ENCODE measurements at places on chromosomes 11 and 22.

DNA sequence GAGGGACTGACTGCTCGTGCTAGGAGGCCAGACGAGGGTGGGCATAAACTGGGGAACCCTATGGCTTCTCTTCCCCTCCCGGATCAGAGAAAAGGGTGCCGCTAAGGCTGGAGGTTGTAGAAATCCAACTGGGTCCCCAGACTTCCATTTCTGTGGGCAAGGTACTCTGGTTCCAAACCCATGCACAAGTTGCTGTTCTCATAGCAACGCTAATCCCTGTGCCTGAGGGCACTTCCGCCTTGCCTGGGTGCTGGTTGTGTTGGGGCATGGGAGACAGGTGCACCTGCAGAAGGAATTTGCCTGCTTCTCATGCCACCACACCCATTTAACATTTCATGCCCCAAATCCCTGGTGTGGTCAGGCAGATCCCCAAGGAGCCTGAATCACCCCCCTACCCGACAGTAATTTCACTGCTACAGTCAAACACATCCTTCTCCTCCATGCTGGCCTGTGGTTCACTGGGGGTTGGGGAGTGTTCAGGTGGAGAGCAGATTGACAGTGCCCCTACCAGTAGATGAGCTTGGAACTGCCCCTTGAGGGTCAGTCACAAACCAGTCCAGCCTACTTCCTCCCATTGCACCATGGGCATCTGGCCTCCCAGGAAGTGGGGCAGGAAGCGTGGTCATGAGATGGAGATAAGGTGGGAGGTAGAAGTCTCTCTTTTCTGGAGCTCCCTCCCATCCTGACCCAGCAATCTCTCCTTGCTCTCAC, 1.2 kb downstream of the C2CD2L start:
- peak; percentile 17 for DNase-seq

DNA sequence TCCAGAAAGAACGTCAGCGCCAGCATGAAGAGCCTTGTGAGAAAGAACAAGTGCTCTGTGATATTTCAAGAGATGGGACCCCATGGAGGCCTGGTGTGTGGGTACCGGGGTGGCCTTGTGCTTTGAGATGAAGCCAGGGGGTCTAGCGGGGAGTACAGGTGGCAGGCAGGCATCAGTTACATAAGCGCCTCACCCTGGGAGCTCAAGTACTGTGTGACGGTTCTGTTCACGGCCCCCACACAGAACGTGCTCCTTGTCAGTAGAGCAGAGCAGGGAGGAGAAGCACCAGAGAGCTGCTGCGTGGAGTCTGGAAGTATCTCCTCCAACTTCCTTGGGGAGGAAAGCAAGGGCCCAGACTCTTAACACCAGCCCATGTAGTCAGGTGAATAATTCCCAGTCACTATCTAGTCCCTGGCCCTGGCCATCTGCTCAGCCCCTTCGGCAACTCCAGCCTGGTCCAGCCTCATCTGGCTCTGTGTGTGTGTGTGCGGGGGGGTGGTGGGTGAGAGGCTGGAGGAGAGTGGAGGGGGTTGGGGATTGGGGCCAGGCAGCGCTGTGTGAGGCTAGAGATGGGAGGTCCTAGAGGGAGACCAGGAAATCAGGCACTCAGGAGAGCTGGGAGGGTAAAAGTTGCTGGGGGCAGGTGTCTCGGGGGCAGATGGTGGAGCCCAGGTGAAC, 32.4 kb downstream of the MCM5 start:
- no peak for DNase-seq

DNA sequence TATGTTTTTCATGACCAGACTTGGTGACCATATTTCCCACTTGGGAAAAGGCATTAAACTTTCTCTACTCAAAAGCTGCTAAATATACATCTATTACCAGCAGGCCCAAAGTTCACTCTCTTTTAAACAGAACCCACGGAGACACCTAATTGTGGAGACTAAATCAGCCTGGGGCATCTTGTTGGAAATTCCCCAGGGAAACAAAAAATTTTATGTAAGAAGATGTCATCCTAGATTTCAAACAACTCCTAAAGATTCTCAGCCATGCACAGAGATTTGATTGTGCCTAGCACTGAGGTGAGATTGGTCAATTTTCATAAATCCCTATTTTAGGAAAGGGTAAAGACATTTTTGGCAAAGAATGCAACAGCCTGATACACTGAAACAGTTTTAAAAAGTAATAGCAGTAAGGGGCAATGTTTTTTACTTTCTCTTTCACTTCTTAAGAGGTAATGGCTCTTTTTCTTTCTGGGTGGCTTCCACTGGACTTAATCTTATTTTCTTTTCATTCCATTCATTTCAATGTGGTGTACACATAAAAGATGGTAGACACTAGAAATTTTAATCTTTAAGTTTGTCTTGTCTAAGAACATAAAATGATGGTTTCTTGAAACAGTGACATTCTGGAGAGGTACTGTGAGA, 9.6 kb downstream of the OR52N2 start:
- no peak for DNase-seq

GRCh38 chr11:75797792-75798191, 17.2 kb upstream of the UVRAG start:
- peak; percentile 62 for DNase-seq

DNA sequence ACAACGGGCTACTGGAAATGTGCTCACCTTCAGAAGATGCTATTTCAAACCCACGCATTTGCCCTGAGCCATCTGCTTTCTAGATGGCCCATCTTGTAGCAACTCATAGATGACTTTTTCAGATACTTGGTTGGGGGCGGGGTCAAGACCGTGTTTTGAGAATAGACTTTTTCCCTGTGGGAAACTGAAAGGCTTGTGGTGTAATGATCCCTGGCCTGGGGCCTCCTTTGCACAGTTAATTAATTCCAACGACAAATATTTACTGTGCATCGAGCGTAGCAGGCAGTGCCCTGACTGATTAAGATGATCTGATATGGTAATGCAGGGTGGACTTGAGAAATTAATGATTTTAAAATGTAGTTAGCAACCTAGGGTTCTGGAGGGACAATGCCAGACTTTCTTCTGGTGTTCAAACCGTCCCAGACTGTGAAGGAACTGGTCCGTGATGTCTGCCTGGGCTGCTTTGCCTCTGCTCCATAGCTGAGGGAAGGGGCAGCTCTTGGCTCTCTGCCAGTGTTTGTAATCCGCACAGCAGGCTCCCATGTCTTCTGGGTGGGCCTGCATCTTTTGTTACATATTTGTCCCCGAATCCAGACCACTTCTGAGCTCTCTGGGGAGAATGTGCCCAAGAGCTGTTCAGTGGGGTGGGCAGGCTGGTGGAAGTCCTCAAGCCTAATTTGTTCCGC, 84.8 kb downstream of the ADAMTS15 start:
- no peak for DNase-seq

DNA sequence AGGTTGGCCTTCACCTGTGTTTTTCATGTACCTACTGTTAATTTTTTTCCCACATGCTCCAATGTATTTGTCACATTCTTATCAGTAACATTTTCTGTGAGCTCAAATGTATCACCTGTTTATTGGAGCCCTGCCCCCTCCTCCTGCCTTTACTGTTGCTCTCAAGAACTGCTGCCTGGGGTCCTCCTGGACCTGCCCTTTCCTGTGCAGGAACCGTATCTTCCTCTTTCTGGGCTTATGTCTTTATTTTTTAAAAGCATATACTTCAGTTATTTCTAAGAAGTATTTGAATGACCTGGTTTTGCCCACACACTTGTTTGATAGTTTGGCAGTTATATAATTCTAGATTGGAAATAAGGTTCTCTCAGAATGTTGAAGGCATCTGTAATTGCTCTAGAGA, 5.9 kb downstream of the FAM118B start:
- no peak for DNase-seq

DNA sequence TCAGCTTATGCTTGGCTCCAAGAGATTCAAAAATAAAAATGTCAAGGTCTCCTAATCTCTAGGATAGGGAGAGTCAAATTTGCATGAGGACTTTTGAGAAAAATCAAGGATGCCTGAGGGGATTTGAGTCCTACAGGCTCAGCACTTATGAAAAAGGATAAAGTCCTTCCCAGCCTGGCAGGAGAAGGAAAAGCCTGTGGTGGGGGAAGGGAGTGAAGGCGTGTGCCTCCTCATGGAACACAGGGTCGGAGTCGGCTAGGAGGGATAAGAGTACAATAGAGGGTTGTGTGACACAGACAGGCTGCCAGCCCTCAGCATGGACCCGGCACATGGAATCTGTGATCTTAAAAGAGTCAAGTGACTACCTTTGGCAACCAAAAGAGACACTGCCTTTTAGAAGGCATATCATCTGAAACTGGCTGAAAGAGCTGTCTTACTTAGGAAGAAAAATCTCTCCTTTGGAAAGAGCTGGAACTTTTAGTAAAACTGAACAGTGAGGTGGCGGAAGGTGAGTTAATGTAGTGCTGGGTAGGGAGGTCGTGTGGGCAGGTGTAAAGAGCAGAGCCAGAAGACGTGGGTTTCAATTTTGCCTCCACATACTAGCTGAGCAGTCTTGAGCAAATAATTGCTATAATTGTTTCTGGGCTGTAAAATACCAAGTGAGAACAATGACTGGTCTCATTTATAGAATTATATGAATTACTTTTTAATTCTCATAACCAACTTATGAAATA, 58.8 kb upstream of the RDX start:
- no peak for DNase-seq

GRCh38 chr22:45726081-45726480, 54.4 kb downstream of the ATXN10 start:
- DNase-seq = no peak

- DNase-seq = no peak
These were observed 289.6 kb upstream of the B3GAT1 start for GRCh38 chr11:134701564-134702165.

GRCh38 chr22:38177926-38178604, 3.6 kb downstream of the PLA2G6 start:
- DNase-seq = peak; percentile 84

DNA sequence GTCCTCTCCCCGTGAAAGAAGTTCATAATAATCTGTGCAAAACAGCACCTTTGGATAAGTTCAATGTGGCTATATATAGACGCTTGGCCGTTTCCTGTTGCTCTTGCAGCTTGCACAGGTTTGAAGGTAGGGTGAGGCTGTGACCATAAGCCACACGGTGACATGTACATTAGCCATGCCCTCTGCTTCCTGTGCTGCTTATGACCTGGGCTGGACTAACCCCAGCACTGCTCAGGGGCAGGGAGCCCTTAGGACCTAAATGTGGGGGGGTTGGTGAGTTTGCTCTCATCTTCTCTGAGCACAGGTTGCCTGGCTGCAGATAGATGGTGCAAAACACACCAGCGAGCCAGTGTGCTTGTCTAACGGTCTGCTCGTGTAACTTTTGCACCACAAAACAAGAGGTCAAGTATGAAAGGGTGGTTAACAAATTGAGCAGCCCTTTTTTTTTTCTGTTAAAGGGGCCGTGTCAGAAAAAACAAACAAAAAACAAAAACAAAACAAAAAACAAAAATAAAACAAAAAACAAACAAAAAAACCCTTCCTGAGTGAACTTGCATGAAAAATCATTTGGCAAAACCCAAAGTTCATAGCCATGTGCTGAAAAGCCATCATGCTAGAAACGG, 37.3 kb downstream of the FLI1 start:
- no peak for DNase-seq

- DNase-seq = no peak
These were observed 29.6 kb upstream of the CCDC134 start for GRCh38 chr22:41770715-41771468.

DNA sequence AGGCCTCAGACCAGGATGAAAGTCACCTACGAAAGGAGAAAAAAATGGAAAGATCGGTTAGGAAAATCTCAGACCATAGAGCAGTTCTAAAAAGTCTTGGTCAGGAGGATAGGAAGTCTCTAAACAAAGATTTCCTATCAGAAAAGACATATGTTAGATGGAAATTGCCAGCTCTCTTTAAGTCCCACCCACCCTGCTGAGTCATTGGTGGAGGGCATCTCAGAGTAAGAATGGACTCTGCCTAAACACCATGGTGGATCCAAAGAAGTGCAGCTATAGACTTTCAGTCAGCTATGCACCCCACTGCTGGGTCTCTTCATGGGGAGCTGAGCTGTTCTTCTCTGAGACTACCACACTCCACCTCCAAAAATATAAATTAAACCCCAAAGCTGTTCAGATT, 3.7 kb downstream of the OR8B2 start:
- no peak for DNase-seq

GRCh38 chr11:47106798-47107411, 69.8 kb downstream of the ARFGAP2 start:
- no peak for DNase-seq

- no peak for DNase-seq
These were observed 35.1 kb downstream of the NRXN2 start for GRCh38 chr11:64687643-64688533.

GRCh38 chr11:119935349-119935925, 202.5 kb downstream of the TRIM29 start:
- DNase-seq = no peak

- DNase-seq = no peak
These were observed 2.5 kb upstream of the PAX6 start for GRCh38 chr11:31813391-31814175.

GRCh38 chr11:61476371-61476770, 32.2 kb upstream of the LRRC10B start:
- no peak for DNase-seq

DNA sequence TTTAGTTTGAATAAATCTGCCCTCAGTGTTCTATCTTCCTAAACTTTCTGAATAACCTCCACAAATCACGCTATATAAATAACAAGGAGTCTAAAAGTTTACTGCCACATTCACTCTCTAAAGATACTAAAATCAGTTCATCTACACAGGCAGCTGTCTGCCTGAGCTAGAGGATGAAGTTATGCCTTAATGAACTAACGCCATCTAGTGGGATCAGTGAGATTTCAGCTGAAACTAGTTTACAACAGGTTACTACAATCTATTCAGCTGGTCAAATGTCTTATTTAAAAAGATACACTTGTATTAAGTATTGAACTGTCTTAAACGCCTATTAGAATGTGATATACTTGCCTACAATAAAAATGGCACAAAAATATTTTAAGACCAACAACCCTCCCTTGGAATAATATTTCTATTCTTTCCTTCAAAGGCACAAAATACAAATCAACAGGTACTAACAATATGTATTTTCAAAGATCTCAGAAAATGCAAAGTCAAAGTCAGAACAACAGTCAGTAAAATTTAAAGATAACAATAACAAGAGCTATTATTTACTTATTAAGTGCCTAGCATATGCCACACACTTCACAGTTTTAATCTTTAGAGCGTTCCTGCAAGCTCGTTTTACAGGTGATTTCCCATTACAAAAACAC, 84.1 kb downstream of the LARGE2 start:
- peak; percentile 70 for DNase-seq

GRCh38 chr11:132638423-132638822, 893.9 kb downstream of the OPCML start:
- no peak for DNase-seq

GRCh38 chr11:24594401-24594800, 97.5 kb downstream of the LUZP2 start:
- DNase-seq = no peak

- DNase-seq = no peak
These were observed 10.9 kb downstream of the TST start for GRCh38 chr22:37008365-37008764.

DNA sequence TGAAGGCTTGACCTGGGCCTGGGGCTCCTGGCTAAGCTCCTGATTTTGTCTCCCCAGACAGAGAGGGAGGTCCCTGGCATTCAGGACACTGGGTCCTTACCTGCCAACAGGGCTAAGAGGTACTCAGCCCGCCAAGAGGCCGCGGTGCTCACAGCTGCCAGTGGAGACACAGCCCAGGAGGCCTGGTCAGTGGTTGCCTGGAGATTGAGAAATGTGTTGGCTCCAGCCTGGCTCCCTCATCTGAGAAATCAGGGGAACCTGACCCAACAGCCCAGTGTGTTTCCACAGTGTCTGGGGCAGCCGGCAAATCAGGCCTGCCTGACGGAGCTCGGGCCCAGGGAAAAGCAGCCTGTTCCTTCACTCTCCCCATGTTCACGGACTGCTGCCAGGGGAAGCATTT, 79.4 kb upstream of the NAV2 start:
- DNase-seq = peak; percentile 31

- no peak for DNase-seq
These were observed 128.5 kb downstream of the SIK3 start for GRCh38 chr11:116969694-116970093.

Measured in GM03348 (cell line).